ENCODE measurements at places on chromosomes 12 and 14.

DNA sequence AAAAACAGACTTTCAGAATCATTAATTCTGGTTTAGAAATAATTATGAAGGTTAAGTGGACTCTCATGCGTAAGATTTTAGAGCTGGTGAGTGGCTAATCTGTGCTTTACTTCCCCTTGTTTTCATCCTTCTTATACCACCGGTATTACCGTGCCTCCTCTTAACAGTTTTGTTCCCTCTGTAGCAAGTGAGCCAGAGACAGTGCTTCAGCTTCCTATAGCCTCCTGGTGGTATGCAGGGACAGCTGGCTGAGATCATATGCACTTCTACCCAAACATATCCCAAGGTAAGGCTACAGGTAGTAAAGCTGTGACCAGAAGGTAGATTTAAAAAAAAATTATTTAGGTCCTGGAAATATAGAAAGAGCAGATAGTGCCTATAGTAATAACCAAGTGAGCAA is 55.2 kb downstream of the PDE3A start:
- no peak for DNase-seq

GRCh38 chr12:22044391-22044790 is 1.6 kb upstream of the CMAS start:
- no peak for DNase-seq

GRCh38 chr14:54440476-54440872 is 700 bp downstream of the CNIH1 start:
- peak; percentile 8 for DNase-seq

DNA sequence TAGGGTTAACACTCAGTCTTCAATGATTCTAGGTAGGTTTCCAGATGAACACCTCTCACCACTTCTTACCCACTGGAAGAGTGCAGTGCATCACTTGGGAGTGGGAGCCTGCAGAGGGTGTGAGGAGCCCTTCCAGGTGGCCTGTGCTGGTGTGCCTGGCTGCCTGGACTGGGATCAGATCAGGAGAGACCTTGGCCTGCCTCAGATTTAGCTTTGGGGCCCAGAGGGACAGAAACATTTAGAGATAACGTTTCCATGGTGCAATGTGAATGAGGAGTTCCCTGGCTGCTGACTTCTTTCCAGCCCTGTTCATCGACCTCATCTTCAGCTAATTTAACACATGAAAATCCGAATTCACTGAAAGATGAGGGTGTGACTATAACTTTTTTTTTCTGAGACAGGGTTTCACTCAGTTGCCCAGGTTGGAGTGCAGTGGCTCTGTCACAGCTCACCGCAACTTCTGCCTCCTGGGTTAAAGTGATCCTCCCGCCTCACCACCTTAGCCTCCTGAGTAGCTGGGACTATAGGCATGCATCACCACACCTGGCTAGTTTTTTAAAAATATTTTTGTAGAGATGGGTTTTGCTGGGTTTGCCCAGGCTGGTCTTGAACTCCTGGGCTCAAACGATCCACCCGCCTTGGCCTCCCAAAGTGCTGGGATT is 53.6 kb downstream of the SUSD6 start:
- no peak for DNase-seq

DNA sequence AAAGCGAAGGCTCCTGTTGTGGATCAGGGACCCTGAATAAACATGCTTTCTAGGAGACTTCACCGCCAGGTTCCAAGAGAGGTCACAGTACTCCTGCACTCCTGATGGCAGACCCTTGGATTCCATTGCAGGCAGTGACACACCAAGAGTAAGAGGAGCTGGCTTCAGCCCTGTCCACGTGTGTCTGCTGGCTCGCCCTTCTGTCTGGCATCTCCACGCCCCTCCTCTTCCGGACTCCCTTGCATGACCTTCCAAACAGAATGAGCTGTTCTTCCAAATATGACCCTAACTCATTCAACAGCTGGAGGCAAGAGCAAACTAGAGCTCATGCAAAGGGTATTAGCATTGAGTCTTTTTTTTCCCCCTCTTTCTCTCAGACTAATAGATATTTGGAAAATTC is 233.0 kb upstream of the PLEKHG7 start:
- no peak for DNase-seq

- peak; percentile 98 for DNase-seq
These were observed 32.5 kb downstream of the WBP11 start for GRCh38 chr12:14770496-14771461.

DNA sequence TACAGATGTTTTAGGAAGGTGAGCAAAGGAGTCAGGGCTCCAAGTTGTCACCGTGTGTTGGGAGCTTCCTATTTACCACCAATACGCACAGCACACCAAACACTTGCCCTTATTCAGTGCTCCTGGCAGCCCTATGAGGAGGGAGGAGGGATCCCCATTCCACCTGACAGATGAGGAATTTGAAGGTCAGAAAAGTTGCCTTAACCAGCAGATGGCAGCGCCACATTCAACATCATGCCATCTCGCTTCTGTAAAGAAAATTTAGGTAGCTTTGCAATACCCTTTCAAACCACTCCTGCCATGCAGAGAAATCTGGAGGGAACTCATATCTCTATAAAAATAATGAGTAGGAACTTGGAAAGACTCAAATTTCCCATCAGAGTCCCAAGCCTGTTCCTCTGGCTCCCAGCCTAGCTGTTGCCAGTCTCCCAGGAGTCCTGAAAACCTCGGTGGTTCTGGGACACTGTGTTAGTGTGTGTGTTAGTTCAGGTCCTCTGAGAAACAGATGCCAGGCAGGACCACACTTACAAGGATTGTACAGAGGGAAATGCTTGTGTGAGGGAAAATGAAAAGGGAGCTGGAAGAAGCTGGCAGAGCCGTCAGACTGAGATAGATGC is 410.5 kb downstream of the MED13L start:
- DNase-seq: peak; percentile 3

DNA sequence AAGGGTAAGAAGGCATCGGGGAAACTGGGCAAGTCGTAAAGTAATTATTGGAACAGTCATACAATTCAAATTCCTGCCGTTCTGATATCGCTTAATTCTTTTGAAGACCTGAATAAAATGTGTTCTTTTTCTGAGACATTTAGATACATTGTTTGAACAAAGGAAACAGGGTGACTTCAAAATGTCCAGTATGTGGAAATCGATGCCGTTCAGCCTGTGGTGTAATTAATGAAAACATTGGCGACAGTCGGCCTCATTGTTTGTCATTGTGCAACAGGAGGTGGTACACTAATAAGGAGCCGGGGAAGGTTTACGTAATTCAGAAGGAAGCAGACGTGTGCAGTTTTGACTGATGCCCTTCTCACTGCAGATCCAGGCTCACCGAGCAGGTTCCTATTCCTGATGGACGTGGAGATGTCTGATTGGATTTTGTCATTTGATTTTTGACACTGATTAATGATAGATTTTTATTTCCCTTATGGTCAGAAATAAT is 92.7 kb downstream of the BORCS5 start:
- DNase-seq: no peak

DNA sequence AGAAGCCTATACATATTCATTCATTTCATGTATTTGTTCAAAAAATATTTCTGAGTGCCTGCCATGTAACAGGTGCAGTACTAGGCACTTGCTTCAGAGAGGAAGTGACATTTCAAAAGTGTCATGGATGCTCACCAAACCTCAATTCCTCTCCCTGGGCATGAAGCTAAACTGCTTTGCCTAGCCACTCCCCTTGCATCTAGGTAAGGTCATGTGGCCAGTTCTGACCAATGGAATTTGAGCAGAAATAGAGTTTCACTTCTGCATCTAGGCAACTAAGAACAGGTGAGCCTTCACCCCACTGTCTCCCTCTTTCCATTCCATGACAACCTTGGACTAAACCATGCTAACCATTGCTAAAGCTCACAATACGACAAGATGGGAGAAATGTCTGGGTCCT is 27.6 kb downstream of the TC2N start:
- no peak for DNase-seq

DNA sequence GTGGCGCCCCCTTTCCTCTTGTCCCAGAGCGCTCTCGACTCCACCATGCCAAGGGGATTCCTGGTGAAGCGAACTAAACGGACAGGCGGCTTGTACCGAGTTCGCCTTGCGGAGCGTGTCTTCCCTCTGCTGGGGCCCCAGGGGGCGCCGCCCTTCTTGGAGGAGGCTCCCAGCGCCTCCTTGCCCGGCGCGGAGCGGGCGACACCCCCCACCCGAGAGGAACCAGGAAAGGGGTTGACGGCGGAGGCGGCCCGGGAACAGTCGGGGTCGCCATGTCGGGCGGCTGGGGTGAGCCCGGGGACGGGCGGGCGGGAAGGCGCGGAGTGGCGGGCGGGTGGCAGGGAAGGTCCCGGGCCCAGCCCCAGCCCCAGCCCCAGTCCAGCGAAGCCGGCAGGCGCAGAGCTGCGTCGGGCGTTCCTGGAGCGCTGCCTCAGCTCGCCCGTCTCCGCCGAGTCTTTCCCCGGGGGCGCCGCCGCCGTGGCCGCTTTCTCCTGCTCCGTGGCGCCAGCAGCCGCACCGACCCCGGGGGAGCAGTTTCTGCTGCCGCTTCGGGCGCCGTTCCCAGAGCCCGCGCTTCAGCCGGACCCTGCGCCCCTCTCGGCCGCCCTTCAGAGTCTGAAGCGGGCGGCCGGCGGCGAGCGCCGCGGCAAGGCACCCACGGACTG is 376 bp downstream of the INSM2 start:
- DNase-seq: no peak

DNA sequence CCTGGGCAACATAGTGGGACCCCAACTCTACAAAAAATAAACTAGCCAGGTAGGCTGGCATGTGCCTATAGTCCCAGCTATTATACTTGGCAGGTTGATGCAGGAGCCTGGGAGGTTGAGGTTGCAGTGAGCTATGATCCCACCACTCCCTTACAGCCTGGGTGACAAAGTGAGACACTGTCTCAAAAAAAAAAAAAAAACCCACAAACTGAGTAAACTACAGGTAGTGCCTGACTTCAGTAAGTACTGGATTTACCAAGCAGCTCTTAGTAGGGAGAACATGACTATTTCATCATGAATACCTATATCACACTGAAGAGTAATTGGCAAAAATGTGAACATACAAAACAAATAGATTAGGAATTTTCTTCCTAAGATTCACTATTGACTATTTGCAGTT is 32.4 kb upstream of the AP4S1 start:
- no peak for DNase-seq

- no peak for DNase-seq
These were observed 65.8 kb downstream of the PAH start for GRCh38 chr12:102851246-102851645.

GRCh38 chr14:79056879-79057278 is 886.7 kb downstream of the NRXN3 start:
- no peak for DNase-seq

DNA sequence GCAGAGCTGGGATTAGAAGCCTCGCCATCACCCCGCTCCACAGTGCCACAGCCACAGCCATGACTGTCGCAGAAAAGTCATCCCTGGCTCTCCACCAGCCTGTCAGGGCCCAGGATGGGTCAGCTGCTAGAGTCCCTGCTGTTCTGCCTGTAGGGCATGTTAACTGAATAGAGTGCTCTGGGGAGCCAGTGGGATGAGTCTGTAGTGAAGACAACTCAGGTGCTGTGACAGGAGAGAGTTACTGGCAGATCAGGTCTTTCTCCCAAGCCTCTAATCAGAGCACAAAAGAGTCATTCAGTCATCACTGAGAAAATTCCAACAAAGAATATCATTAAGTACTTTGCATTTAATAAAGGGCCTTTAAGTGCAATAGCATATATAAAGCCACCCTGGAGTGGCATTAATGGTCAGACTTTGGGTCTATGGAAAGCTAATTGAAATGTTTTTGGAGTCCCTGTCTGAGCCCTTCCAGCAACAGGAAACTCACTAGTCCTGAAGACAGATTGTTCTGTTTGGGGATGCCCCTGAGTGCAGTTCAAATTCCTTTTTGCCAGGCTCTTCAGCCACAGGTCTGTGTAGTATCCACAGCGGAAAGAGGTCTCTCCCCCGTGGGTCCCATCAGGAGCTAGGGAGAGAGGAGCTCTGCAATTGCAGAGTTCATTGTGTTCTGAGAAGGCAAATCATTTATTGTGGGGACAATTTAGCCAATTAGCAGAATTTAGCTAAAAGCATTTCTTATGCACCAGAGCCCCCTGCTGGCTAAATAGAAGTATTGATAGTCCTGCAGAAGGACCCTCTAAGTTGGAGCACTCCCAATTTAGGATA is 45.2 kb upstream of the C14orf132 start:
- DNase-seq: peak; percentile 27

- DNase-seq: no peak
These were observed 14.2 kb upstream of the OAS2 start for GRCh38 chr12:112964067-112964670.

GRCh38 chr12:5124401-5124800 is 80.7 kb downstream of the KCNA5 start:
- DNase-seq: no peak

DNA sequence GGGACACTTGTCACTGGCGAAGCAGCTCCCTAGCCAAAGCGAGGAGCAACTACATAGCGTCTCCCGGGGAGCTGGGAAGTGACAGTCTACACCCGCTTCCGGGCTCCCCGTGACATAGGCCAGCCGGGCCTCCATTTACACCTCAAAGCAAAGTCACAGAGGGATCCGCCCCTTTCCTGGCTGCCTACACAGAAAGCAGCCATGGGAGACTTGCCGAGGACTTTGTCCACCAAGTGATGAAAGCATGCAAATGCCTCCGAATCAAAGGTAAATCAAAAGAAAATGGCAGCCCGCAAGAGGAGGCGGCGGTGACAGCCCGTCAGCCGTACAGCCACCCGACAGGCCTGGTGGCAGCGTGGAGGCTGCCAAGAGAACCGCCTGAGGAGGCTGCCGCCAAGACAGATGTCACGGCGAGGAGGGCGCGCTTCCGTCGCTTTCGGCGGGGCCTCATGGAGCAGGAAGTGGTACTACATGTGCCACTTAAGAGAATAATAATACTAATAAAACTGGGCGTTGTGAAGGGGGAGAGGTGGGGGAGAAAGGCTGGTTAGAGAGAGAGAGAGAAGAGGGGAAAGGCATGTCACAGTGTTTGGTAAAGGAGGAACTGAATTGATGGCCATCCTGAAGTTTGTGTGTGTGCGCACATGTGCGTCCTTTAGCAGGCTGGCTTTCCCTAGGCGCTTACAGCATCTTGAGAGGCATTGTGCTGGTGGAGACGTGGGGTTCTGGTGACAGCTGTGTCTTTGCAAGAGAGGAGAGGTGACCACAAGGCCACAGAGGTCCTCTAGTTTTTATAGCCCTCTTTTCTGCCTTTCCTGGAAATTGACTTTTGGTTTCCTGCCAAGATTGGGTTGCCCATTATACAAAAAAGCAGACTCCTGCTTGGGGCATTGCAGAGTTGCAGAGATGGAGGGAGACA is 661.7 kb downstream of the VRK1 start:
- DNase-seq: no peak

GRCh38 chr12:67698672-67699581 is 50.4 kb downstream of the DYRK2 start:
- no peak for DNase-seq

GRCh38 chr14:102699416-102700110 is 77.7 kb upstream of the TRAF3 start:
- DNase-seq: no peak

GRCh38 chr14:106129274-106129673 is 602.9 kb downstream of the TMEM121 start:
- no peak for DNase-seq
